ENCODE measurements at places on chromosomes 13 and 19.

DNA sequence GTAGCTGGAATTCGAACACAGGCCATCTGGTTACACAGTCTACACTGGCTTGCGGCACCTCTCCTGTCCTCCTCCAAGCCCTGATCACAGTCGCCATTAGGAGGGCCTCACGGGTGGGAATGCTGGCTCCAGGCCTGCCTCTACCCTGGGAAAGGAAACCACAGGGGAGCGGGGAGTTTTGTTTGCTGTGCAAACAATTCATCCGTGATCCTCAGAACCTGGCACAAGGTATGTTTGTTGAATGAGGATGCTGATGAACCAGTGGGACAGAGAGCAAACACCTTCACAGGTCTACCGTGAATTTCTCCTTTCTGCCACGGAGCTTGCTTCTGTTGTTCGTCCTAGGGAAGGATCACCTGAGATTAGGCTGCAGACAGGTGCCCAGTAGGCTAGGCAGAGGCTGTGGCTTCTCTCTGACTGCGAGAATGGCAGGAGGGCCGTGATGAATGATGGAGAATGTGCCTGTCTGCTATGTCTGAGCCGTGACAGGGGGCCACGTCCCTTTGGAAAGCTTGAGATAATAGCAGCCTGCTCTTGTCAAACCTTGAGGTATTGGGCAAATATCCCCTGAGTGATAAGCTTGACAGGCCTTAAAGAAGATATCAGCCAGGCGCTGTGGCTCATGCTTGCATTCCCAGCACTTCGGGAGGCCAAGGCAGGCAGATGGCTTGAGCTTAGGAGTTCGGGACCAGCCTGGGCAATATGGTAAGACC is 36.7 kb downstream of the PIN1 start:
- DNase-seq = no peak

DNA sequence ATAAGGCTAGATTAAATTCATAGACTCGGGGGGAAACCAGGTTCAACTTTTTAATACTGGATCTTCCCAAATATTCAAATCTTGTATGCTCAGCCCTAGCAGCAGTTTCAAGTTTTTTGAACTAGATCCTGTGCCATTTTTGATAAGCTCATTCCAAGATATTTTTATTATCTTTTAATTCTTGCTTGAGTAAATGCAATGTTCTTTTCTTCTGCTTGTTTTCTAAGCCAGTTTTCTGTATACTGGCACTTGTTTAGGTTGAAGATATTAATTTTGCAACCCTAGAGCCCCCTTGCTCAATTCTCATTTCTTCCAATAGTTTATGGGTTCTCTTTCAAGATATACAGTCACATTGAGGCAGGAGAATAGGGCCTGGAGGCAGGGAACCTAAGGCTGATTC is 13.1 kb upstream of the PNMA8C start:
- no peak for DNase-seq

DNA sequence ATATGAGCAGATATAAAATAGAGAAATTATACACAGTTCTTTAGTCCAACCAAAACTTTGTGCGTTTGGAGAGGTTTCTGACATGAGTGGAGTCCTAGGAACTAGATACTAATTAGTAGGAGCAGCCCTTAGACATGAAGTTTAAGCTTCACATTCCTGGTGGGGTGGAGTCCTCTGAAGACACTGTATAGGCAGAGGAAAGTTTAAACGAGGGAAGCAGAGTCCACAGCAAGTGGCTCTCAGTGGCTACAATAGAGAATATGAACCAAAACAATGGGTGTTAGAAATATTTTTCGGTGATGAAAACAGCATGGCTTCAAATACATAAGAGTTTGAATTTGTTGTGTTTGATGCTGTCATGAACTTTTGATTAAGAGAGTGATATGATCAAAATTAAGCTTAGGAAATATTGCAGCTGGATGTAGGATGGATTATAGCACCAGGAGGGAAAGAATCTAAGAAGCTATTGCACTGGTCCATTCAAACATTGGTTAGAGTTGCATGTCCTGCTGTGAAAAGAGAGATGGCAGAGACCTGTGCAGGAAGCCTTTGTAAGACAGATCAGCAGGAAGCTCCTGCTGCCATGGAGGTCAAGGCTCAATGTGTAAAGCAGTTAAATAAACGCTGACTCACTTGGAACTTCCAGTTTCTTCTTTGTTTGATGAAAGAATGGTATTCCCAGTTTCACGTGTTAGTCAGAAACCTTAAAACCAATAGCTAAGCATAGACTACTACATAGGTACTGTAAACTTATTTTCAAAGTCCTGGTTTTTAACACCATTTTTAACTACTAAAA is 175.2 kb downstream of the TDRD3 start:
- DNase-seq = peak; percentile 25

GRCh38 chr13:33541962-33542308 is 256.4 kb upstream of the STARD13 start:
- no peak for DNase-seq

GRCh38 chr13:108595436-108596274 is 33.8 kb upstream of the MYO16 start:
- no peak for DNase-seq

DNA sequence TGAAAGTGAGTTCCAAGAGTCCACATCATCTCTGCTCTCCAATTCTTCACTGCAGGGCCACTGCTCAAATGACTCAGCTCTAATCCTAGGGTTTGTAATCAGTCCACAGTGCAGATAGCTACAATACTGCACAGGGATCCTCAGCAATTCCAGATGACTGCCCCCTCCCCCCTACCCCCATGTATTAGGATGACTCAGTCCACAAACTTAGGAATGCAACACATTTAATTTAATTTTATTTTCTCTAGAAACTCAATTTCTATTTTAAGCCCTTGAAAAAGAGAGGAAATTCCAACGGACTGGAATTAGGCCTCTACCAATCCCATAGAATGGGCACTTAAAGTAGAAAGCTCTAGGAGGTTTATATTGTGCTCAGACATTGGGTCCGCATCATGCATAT is 173.8 kb upstream of the SOX21 start:
- DNase-seq = peak; percentile 63

All from AG09309 (cell line).